Anterior cingulate cortex (tissue), 58 donors: ENCODE measurements at places on chromosomes 5 and 9.

DNA sequence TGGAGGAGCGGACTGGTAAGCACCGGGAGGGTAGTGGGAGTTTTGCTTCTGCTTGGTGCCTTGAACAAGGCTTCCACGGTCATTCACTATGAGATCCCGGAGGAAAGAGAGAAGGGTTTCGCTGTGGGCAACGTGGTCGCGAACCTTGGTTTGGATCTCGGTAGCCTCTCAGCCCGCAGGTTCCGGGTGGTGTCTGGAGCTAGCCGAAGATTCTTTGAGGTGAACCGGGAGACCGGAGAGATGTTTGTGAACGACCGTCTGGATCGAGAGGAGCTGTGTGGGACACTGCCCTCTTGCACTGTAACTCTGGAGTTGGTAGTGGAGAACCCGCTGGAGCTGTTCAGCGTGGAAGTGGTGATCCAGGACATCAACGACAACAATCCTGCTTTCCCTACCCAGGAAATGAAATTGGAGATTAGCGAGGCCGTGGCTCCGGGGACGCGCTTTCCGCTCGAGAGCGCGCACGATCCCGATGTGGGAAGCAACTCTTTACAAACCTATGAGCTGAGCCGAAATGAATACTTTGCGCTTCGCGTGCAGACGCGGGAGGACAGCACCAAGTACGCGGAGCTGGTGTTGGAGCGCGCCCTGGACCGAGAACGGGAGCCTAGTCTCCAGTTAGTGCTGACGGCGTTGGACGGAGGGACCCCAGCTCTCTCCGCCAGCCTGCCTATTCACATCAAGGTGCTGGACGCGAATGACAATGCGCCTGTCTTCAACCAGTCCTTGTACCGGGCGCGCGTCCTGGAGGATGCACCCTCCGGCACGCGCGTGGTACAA lies 556 bp downstream of the PCDHGC3 start:
- no peak for DNase-seq

- DNase-seq: no peak
These were observed 63.9 kb downstream of the SREK1 start for GRCh38 chr5:66207800-66208561.

- DNase-seq: no peak
These were observed 357.8 kb upstream of the ST8SIA4 start for GRCh38 chr5:101260857-101261256.

GRCh38 chr5:57422993-57423392 lies 59.6 kb downstream of the ACTBL2 start:
- no peak for DNase-seq

- no peak for DNase-seq
These were observed 28.7 kb downstream of the NEK6 start for GRCh38 chr9:124286292-124286931.

GRCh38 chr5:107935645-107936044 lies 264.9 kb upstream of the EFNA5 start:
- DNase-seq: no peak

- DNase-seq: no peak
These were observed 1828.2 kb downstream of the MAT2B start for GRCh38 chr5:165333623-165334022.

DNA sequence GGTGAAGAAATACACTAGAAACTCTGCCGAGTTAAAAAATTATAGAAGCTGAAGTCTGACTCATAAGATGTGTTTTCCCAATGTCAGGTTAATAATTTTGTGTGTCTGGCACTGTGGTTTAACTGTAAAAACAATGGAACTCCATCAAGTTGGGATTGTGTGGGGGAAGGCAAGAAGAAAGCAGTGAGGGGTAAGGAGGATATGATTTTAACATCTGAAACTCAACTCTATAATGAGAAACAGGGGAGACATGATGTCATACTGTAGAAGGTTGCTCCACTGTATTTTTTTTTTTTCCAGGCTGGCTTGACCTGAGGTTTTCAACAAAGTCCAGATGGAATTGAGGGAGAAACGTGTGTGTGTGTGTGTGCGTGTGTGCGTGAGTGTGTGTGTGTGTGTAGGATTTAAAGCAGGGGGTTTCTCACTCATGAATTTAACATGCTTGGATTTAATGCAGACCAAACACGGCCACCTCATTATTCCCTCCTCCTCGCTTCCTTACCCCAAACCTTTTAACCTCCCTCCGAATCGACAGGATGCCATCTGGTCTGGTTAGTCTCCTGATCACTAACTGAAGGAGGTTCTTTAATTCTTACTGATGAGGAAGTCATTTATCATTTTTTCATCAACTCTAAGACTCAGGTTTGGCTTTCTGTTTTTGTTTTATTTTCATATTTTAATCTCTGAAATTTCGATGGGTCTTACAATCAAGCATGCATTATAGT lies 140.2 kb upstream of the LPAR1 start:
- no peak for DNase-seq

DNA sequence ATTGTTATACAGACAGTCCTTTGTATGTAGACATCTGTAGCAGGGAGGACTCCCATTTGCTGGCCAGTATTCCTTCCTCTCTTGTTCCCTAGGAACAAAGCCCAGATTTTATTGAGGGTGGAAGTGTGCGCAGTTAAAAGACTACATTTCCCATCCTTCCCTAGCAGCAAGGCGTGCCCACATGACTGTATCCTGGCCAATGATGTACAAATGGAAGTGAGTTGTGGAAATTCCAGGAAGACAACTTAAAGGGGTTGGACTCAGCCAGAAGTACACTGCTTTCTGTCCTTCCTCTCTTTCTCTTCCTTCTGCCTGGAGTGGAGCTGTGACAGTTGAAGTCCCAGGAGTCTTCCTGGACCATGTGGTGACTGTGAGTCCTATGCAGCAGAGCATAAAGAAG lies 89.0 kb downstream of the HRH2 start:
- no peak for DNase-seq
